Amygdala (tissue), 56 donors: ENCODE measurements at places on chromosomes 7 and 10.

- DNase-seq = no peak
Measured at GRCh38 chr7:118288098-118288497, 63.6 kb downstream of the ANKRD7 start.

GRCh38 chr7:2814186-2814945 lies 29.7 kb downstream of the GNA12 start:
- DNase-seq = no peak

DNA sequence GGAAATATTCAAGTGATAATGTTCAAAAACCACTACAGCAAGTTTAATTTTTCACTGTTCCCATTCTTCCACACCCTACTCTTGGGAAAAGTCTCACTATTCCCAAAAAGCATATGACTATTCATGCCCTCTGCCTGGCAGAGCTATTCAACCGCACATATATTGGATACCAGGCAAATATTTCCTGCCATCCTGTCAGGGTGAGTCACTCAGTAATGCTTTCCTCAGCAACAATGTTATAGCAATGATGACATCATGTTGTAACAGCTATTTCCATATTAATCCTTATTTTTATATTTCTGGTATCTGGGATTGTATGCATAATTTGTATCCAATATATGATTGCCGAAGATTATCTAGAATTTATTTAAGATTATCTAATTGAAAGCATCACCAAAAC lies 114.0 kb upstream of the PLXDC2 start:
- DNase-seq = no peak

DNA sequence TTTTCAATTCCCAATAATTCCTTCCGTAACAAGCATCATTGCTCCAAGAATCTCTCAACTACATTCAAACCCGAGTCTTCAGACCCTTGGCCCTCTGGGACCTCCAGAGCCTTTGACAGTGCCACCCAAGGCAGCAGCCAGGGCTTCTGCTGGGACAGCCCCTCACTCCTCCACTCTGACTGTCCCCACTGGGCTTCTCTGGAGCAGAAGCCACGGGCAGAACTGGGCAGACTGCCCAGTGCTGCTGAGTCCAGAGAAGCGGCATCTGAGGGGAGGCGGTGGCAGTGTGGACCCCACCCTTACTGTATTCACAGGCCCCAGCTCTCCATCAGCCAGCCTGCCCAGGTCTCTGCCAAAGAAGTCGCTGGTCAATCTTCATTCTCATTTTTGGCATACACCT lies 8.8 kb downstream of the CYREN start:
- DNase-seq = no peak

- DNase-seq = no peak
Measured at GRCh38 chr7:7607010-7607409, 33.5 kb upstream of the UMAD1 start.

DNA sequence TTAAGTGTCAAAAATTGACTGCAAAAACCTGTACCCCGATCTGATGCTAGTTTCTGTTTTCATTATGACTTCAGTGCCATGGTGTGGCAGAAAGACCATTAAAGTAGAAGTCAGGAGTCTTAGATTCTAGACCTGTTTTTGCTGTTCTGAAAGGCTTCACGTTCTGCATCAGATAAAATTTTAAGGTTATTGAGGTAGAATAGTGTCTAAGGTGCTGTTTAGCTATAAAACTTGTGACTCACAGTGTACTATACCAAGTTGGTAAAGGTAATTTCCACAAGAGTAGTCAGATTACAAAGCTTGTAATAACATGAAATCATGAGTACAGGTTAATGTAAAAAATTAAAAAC lies 38.6 kb downstream of the ZNRF2 start:
- no peak for DNase-seq

DNA sequence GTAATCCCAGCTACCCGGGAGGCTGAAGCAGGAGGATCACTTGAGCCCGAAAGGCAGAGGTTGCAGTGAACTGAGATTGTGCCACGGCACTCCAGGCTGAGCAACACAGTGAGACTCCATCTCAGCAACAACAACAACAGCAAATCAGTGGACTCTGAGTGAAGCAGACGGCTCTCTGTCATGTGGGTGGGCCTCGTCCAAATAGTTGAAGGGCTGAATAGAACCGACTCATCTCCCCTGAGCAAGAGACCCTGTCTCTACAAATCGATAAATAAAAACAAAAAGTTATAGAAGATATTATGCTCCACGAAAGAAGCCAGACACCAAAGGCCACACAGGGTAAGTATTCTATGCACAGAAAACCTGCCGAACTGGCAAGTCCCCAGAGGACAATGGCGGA lies 45.9 kb downstream of the UNCX start:
- no peak for DNase-seq

GRCh38 chr7:2461268-2462026 lies 14.8 kb downstream of the GRIFIN start:
- DNase-seq = no peak

DNA sequence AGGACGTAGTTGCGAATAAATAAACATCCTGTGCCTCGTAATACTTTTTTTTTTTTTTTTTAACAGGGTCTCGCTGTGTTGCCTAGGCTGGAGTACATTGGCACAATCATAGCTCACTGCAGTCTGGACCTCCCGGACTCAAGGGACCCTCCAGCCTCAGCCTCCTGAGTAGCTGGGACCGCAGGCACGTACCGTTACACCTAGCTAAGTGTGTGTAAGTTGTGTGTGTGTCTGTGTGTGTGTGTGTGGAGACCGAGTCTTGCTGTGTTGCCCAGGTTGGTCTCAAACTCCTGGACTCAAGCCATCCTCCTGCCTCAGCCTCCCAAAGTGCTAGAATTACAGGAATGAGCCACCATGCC lies 573 bp upstream of the PON2 start:
- no peak for DNase-seq

DNA sequence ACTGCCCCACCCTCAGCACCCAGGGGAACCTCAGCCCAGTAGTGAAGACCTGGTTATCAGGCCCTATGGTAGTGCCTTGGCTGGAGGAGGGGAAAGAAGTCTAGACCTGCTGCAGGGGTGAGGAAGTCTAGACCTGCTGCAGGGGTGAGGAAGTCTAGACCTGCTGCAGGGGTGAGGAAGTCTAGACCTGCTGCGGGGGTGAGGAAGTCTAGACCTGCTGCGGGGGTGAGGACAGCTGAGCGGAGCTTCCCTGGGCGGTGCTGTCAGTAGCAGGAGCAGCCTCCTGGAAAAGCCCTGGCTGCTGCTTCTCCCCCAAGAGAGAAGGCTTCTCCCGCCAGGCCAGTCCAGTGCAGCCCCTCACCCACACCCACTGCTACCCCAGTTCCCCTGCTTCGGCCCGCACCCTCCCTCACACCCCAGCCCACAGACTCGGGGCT lies 6.3 kb downstream of the NOS3 start:
- no peak for DNase-seq

- DNase-seq = no peak
Measured at GRCh38 chr7:133761443-133761842, 365.7 kb upstream of the LRGUK start.

GRCh38 chr7:148927123-148928045 lies 43.3 kb upstream of the EZH2 start:
- no peak for DNase-seq

- DNase-seq = no peak
Measured at GRCh38 chr10:47056247-47056510, 145.0 kb downstream of the PTPN20 start.

DNA sequence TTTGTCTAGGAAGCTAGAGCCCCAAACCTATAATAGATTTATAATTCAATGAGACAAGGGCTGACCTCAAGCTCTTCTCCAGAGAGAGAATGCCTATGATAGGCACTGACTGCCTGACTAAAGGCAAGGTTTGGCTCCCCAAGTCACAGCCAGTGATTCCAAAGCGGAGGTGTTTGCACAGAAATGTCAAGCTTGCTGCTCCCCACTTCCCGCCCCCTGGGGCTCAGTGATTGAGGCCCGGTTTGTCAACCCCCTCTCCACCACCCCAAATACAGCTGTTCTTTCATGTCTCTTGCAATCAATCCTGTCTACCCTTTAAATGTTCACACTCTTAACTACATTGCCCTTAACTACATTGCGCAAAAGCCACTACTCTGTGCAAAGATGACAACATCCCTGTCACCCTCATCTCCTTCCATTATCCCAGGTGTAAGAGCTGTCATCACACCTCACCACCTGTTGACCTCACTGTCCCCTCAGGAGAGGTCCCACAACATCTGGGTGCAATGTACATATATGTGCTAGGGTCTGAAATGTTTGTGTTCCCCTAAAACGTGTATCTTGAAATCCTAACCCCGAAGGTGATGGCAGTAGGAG lies 58.0 kb downstream of the NUDCD3 start:
- no peak for DNase-seq

DNA sequence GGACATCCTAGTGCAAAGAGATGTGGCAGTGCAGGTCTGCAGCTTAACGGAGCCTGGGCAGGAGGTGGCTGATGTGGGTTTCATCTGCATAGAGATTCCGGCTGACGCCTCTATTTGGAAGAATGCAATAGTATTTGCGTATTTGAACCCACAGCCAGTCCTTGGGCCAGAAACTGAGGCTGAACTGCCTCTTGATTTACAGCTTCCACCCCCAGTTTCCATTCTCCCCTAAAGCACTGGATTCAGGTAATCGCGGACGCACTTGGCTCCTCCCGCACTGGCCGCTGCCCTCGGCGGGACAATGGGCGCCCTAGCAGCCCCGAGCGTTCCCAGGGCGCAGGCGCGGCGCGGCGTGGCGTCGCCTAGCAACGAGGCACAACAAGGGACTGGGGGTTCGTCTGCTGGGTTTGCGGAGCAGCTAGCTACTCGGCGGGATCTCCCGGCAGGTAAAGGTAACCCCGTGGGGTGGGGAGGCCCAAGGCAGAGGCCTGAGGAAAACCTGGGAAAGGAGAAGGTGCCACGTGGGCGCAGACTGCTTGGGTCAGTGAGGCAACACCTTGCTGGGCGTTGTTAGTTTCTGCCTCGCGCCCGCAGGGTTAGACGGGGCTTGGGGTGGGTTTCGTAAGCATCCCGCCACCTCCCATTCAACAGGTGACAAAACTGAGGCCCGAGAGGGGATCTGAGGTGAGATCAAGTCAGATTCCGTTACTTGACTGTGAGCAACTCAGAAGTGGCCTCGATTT lies at the start of gene ARMC3:
ARMC3 (plus strand) TSS at position 393 of the 743 bp plus-strand sequence. CDS start 3,944 bp downstream, outside the sequence.
- DNase-seq = no peak
